ENCODE measurements at places on chromosomes 5 and 9.

DNA sequence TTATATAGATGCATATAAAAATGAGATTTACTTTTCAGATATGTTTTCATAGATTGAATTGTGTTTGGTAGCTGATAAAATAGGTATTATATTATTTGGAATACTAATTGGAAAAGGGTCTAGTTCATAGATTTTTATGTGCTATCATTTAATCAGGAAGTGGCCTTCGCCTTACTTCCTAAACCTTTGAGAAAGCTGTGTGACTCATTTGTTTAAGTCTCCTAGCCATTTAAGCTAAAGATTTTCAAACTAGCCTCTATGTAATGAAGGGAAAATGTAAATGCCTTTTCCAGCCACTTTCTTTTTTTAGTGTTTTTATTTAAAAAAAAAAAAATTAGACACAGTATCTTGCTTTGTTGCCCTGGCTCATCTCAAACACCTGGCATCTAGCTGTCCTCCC lies 97.5 kb downstream of the DMXL1 start:
- no peak for DNase-seq

GRCh38 chr5:107601076-107601475 lies 69.7 kb downstream of the EFNA5 start:
- DNase-seq, result no peak

- no peak for DNase-seq
These were observed 55.9 kb downstream of the NSUN2 start for GRCh38 chr5:6576861-6577501.

GRCh38 chr9:130334915-130335314 lies 69.4 kb downstream of the HMCN2 start:
- DNase-seq, result no peak

- peak; percentile 29 for DNase-seq
These were observed 41.7 kb downstream of the ZNF608 start for GRCh38 chr5:124704594-124705284.

DNA sequence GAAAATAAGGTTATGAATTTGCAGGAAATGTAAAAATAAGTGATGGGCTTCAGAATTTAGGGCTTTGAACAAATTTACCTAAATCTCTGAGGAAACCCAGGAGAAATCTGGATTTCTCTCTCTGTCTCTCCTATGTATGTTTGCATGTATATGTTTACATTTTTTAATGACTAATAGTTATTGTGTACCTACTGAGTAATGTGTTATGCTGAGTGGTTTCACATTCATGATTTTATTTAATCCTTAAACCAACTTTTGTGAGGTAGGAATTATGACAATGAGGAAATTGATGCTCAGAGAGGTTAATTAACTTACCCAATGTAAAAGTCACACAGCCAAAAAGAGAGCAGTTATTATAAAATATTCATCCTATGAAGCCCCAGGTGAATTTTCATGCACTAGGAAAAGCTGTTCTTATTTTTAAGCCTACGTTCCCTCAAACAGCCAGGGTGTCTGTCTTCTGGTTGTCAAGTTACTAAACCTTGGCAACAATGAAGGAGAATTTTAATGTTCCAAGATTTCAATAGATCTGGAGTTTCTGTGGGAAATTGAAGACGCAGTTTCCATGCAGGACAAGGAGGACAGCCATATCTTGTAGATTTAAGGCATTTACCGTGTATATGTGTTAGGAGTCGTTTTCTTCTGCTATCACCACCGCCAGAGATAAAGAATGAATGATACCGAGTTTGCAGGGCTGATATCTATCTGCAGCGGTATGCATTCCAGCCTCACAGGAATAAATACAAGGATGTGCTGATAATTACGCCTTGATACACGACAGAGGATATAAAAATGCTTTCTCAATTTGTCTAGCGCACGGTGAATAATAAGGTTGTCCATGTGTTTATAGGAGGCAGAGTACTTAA lies 484.8 kb downstream of the ZSWIM6 start:
- DNase-seq, result no peak

Measured in hippocampal formation (tissue), 2 donors.